ENCODE measurements at places on chromosomes 7 and 10. TPM values are rescaled to one million over a fixed set of nuclear protein-coding genes. Genes with fewer than 3 reads are reported as not detected.

DNA sequence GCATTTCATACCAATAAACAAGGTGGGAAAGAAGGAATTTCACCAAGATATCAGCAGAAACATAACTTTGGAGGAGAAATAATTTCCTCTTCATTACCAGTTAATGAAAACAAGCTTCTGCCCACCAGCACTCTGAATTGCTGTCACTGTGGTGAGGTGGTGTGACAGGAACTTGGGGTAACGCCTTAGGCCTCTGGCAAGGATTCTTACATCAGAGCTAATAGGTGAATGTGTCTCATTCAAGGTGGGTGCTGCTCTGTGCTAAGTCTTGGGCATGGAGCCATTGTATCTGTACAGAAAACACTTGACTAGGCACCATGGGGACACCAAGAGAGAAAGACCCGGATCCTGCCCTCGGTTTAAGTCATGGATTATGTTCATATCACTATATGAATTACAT, 8.3 kb upstream of the LOXL4 start:
- DNase-seq = no peak

DNA sequence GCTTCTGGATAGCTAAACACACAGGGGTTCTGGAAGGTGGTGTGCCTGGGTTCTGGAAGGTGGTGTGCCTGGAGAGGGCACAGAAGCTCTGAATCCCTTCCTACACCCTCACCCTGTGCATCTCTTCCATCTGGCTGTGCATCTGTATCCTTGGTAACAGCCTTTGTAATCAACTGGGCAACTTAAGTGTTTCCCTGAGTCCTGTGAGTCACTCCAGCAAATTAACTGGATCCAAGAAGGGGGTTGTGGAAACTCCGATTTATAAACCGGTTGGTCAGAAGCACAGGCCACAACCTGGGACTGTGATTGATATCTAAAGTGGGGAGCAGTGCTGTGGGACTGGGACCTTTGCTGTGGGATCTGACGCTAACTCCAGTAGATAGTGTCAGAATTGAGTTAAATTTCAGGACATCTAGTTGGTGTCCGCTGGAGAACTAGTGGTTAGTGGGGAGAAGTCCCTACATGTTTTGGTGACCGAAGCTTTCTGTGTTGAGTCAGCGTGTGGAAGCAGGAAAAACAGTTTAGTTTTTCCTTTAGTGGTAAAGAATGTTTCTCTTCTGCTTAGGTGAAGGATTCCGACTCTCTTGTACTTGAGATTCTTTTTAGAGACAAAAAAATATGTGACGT, 228.1 kb downstream of the BMPER start:
- no peak for DNase-seq

DNA sequence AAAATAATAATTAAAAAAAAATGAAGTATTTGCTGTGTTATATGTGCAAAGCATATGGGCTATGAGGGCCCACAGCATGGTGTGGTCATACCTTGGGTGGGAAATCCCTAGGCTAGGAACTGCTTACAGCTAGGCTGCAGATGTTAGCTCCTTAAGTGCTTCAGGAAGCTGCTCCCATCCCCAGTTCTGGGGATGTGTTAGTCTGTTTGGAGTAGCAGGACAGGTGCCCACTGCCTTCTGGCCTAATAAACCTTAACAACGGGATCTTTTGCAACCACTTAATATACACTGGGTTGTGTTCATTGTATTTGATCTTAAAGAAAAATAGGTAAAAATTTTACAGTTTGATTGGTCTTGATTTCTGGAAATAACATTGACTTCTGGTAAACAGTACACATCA, 46.3 kb downstream of the HK1 start:
- no peak for DNase-seq

CDK14 gene
- total RNA-seq = 3.2 TPM

DNA sequence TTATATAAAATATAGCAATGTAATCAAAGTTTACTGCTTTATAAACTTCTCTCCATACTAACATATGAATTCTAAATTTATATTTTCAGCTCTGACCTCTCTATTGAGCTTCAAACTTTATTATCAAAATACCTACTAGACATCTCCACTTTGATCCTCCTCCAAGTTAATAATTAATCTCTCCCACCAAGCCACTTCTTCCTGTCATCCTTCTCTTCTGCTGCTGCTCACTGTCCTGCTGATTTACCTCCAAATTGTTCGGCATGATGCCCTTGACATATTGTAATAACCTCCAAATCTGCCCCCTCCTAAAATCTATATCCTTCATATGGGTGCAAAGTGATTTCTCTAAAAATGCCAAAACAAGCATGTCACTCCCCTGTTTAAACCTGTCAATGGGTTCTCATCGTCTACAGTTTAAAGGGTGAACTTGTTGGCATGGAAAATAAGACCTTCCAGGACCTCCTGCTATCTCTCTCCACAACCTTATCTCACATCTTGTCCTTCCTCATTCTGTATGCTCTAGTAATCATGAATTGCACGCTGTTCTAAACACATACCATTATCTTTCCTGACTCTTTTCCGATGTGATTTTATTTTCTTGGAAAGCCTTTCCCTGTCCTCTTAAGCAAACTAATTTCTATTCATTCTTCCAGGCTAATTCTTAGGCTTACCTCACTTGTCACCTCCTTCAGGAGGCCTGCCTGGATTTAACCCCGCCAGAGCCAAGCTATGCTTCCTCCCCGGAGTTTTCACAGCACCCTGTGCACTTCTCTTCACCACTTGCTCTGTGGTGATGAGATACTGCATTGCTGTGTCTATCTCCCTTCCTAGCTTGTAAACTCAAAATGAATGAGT, 52.1 kb upstream of the STK17A start:
- no peak for DNase-seq

DNA sequence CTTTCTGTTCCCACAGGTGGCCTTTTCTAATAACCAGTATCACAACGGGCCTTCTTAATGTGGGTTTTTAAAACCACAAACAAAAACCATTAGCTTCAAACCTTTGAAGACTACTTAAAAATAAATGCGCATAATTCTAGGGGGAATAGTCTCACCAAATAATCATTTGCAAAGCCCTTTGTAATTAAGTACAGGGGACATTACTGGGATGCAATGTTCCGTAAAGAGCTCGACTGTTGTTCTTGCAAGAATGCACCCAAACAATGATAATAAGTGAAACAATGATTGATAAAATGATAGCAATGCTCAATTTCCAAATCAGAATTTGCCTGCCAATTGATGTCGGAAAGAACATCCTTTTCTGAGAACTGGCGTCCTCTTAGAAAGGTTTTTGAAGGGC, 589.1 kb upstream of the ADARB2 start:
- no peak for DNase-seq

DNA sequence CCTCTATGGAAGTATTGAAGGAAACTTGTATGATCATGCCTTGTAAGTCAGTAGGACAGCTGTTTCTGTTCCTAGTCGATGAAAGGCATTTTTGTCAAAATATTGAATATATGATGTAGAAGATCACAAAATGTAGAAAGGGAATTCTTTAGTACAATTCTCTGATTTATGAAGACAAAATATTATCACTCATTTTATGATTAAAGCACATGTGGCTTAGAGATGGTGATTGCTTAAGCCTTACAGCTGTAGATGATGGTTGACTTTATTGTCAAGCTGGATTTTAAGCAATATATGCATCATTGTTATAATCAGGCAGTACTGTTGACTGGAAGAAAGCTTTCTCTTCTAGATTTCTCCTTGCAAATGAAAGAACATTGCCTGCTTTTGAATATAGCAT, 26.4 kb downstream of the MXI1 start:
- DNase-seq = no peak

- DNase-seq = no peak
Observed at GRCh38 chr7:90789736-90790306, 193.7 kb downstream of the CDK14 start.

FAM180A gene
- not detected for total RNA-seq
